Pericardium fibroblast (primary cell): ENCODE measurements at places on chromosomes 4 and X. TPM values are rescaled to one million over a fixed set of nuclear protein-coding genes. Genes with fewer than 3 reads are reported as not detected.

The MTTP gene
- total RNA-seq = under 0.01 TPM in 1 of 2 replicates, not detected in the other

The GUCY2F gene
- total RNA-seq = not detected in 2 replicates

The CFP gene
- 0.17 and 0.70 TPM in 2 replicates for total RNA-seq

The TLR3 gene
- 3.6 and 7.5 TPM in 2 replicates for total RNA-seq

The UNC5C gene
- 0.26 and 0.58 TPM in 2 replicates for total RNA-seq

The PPEF2 gene
- not detected in 2 replicates for total RNA-seq

The MAGEC1 gene
- not detected in 2 replicates for total RNA-seq
